Common myeloid progenitor, CD34-positive (primary cell): ENCODE measurements at places on chromosomes 6 and 20.

- DNase-seq = no peak
Observed at GRCh38 chr6:39419607-39420006, 97.1 kb upstream of the KCNK16 start.

- DNase-seq = no peak
Observed at GRCh38 chr6:112038756-112039430, 15.0 kb upstream of the CCN6 start.

DNA sequence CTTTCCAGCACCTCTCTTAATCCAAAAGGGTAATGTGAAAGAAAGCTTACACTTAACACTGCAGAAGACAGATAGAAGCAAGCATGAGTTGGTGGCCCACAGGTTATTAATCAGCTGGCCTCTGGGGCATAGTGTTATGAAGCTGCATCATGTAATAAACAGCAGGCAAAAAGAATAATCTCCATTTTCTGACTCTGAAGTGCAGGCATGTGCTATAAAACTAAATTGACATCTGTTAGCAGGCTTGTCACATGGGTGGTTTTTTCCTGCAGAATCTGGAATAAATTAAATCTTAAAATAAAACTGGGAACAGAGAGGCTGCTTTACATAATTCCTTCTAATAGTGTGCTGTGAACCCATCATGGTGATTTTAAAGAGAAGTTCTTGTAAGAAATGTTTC is 73.3 kb downstream of the METTL24 start:
- no peak for DNase-seq

DNA sequence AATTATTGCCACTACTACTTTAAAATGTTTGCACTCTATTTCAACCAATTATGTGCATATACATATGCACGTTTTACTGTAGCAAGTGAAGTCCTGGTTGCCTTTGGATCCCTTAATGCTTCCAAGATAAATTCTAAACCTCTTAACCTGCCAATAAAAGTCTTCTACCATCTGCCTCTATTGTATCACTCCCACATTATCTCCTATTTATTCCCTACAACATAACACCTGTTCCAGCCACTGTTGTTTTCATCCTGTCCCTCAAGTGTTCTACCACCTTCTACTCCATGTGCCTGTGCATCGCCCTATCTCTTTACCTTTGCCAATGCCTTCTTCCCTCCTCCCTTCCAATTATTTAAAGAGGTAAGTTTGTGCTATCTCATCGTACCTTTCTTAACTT is 499.0 kb upstream of the RNF217 start:
- DNase-seq = no peak
